ENCODE measurements at places on chromosomes 16 and 17.

GRCh38 chr17:2068519-2069051 lies 13.7 kb downstream of the HIC1 start:
- DNase-seq, result no peak

DNA sequence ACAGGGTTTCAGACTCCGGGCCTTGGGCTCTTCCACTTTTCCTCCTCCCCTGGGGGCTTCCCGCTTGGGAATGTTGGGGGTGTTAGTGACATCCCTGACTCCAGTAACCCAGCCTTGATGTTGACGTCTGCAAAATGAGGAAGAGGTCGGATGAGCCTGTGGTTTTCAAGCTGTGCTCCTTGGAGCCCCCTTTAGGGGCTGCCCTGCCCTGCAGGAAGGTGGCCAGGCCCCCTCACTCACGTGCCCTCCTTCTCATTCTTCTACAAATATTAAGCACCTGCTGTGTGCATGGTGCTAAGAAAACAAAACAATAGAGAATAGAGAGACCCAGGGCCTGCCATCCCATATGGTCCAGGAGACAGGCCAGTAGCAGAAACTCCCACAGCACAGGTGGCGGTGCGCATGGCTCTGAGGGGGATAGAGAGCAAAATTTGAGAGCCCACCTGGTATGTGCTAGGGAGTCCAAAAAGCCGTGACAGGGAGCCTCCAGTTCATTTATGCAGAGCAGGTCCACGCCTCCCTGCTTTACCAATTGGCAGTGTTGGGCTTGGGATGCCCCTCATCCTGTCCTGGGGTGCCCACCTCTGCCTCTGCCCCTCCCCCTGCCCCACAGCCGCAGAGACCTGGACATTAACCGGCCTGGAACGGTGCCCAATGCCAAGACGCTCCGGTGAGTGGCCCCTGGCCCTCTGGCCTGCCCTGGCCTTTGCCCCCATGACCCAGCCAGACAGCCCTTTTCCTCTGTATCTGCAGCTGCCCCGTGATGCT lies 7.4 kb downstream of the NDRG4 start:
- no peak for DNase-seq

- no peak for DNase-seq
Observed at GRCh38 chr17:67076290-67076689, 31.9 kb downstream of the CACNG1 start.

DNA sequence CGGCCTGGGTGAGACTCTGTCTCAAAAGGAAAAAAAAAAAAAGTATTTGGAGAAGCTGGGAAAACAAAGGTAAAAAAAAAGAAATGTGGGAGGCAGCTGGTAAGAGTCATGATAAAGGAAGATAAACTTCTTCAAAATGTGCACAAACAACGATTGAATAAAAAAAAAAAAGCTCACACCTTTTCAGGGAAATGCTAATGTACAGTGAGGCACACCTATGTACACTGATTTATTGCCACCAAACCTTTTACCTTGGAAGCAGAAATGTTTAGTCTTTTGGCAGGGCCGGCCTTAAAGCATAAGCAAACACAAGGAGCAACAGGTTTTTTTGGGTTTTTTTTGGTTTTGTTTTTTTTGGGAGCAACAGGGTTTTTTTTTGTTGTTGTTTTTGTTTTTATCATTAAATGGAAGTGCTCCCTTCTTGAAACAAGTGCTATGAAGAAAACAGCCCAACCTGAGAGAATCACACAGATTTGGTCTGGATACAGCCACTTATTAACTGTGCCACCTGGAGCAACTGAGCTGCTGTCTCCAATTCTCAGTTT lies 29.8 kb upstream of the KCNJ2 start:
- no peak for DNase-seq

GRCh38 chr16:85293904-85294642 lies 181.8 kb upstream of the CIBAR2 start:
- no peak for DNase-seq

GRCh38 chr16:23128056-23128455 lies 21.2 kb downstream of the USP31 start:
- no peak for DNase-seq

DNA sequence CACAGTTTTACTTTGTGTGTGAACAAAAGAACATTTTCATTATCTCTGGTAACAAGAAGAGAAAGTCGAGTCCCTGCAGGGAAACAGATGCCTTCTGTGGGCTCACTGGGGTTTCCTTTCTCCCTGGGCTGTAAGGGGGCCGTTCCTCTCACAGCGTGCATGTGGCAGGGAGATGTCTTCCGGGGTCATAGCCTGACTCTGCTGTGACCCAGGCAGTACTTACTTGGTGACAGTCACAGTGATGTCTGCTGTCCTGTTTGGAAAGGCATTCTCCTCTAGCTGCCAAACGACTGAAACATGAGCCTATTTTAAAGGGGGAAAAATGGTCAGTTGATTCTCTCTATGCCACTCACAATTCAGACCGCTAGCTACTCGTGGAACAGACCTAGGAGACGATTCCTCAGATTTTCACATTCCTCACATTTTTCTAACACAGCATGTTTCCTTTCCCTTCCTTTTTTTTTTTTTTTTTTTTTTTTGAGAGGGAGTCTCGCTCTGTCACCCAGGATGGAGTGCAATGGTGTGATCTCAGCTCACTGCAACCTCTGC lies 7.3 kb downstream of the HASPIN start:
- no peak for DNase-seq

GRCh38 chr17:29263916-29264315 lies 17.3 kb downstream of the CRYBA1 start:
- no peak for DNase-seq

- no peak for DNase-seq
Observed at GRCh38 chr16:71727551-71728324, 3.2 kb upstream of the PHLPP2 start.

GRCh38 chr17:69450918-69451317 lies 36.4 kb downstream of the MAP2K6 start:
- DNase-seq, result no peak

DNA sequence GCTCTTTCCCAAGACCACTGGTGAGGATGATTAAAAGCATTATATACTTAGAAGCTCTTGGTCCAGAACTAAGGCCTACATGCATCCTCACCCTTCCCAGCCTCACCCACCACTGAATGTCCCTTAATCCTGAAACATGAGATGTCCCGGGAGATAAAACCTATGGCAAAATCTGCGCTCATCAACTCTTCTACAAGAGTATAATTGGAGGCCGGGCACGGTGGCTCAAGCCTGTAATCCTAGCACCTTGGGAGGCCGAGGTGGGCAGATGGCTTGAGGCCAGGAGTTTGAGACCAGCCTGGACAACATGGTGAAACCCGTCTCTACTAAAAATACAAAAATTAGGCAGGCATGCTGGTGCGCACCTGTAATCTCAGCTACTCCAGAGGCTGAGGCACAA lies 13.3 kb downstream of the ACACA start:
- DNase-seq, result no peak

DNA sequence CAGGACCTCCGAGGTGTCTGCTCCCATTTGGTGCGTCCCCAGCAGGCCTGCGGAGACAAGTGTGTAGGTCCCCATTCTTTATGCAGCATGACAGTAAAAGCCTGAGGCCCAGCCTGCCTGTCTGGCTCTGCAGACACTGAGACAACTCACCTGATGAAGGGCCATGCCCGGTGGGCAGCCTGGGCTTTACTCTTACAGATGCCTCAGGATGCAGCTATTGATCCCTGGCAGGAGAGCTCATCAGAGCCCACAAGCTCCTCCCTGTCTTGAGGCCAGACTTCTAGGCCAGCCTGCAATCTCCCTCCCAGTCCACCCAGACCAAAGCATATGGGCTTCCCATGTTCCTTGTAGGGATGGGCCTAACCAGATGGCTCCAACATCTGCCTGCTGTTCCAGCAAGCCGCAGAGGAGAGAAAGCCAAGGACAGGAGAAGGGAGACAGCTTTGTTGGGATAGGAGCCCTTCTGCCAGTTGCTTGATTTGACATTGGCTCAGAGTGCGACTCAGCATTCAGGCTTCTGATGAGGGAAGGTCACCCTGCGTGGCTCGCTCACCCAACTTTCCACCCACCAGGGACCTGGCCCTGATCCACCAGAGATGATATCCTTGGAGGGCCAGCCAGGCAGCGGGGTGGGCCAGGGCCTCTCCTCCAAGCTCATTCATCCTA lies 87.5 kb downstream of the SOCS1 start:
- DNase-seq, result no peak

DNA sequence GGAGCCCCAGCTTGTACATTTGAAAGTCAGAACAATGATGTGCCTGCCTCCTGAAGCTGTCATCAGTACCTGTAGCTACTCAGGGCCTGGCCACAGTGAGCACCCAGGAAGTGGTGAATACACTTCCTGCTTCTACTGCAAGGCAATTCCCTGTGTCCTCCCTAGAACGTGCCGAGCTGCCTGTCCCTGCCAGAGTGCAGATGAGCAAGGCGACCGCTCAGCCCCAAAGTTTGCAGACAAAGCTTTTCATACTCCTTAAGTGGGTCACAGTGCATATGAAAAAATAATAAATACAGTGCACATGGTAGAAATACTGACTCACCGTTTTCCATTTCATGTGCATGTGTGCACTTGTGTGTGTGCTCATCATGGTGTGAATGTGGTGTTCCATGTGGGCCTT lies 77.3 kb downstream of the MPRIP start:
- DNase-seq, result no peak

DNA sequence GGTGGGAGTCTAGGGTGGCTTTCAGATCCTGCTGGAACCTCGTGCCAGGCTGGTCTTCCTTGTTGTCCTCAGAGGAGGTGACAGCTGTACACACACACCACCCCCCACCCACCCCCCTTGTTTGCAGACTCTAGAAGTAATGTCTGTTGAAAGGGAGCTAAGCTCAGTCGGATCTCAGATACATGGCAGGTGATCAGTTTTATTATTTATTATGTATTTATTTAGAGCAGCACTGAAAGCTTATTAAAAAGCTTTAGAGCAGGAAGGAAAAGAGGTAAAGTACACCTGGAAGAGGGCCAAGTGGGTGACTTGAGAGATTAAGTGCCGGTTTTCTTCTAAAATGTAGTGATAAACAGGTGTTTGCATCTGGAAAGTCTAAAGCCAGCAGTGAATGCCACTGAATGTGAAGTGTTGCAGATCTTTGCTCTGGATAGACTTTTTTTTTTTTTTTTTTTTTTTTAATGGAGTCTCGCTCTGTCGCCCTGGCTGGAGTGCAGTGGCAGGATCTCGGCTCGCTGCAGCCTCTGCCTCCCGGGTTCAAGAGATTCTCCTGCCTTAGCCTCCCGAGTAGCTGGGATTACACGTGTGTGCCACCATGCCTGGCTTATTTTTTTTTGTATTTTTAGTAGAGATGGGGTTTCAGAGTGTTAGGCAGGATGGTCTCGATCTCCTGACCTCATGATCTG lies 40.2 kb downstream of the FOXK2 start:
- no peak for DNase-seq

All from NCI-H1930 (cell line).